ENCODE measurements at places on chromosomes 5 and 9. TPM values are rescaled to one million over a fixed set of nuclear protein-coding genes. Genes with fewer than 3 reads are reported as not detected.

DNA sequence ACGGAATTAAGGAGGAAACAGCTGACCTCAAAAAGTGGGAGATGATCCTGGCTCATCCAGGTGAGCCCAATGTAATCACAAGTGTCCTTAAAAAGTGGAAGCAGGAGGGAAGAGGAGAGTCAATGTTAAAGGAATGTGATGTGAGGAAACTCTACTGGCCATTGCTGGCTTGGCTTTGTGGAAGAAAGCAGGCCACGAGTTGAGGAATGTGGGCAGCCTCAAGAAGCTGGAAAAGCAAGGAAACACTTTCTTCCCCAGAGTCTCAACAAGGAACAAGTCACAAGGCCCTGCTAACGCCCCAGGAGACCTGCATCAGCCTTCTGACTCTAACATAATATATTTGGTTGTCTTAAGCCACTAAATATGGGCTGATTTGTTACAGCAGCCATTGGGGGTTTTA lies 252.8 kb downstream of the PSAT1 start:
- H3K27ac ChIP-seq, result no peak overlapping the region
- no peaks in the 10 kb centered on the region for H3K4me1 ChIP-seq
- DNase-seq, result no peak
- H3K4me3 ChIP-seq, result no peak overlapping the region
- no peaks in the 10 kb centered on the region for H3K36me3 ChIP-seq

Gene GFI1B
- total RNA-seq, result not detected

DNA sequence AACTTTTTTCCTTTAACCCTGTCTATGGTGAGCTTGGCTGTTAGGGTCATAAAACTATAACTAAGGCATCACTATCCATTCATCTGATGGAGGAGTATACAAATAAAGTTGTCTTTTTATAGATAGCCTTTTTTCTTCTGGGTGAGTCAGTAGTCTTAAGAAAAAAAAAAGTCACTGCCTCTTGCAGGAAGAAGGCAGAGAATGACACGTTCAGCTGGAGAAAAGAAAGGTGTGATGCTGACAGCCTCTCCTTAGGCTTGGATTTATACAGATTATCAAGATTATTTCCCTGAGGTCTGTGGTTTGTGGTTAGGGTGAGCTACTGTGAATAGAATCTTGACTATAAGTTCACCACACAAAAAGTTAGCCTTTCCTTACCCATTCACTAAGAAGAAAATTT lies 23.0 kb downstream of the EPB41L4B start:
- no peaks in the 10 kb centered on the region for H3K36me3 ChIP-seq
- DNase-seq, result peak; percentile 98
- peaks cover 14% of the 10 kb centered on the region for H3K4me1 ChIP-seq
- H3K27me3 ChIP-seq, result no peaks in the 10 kb centered on the region
- peak overlapping the region; percentile 63 for H3K27ac ChIP-seq
- H3K4me3 ChIP-seq, result no peak overlapping the region

GRCh38 chr9:88462191-88462590 lies 72.8 kb upstream of the NXNL2 start:
- no peak for DNase-seq
- no peak overlapping the region for H3K27ac ChIP-seq
- 0 out of 2 replicates have a peak, but pooled peaks cover 16% of the 10 kb centered on the region for H3K36me3 ChIP-seq
- no peaks in the 10 kb centered on the region for H3K27me3 ChIP-seq

- no peak for DNase-seq
- H3K27ac ChIP-seq, result no peak overlapping the region
- no peaks in the 10 kb centered on the region for H3K4me1 ChIP-seq
- H3K27me3 ChIP-seq, result no peaks in the 10 kb centered on the region
- no peaks in the 10 kb centered on the region for H3K36me3 ChIP-seq
- no peak overlapping the region for H3K4me3 ChIP-seq
Observed at GRCh38 chr9:93636172-93636661, 59.8 kb downstream of the PHF2 start.

DNA sequence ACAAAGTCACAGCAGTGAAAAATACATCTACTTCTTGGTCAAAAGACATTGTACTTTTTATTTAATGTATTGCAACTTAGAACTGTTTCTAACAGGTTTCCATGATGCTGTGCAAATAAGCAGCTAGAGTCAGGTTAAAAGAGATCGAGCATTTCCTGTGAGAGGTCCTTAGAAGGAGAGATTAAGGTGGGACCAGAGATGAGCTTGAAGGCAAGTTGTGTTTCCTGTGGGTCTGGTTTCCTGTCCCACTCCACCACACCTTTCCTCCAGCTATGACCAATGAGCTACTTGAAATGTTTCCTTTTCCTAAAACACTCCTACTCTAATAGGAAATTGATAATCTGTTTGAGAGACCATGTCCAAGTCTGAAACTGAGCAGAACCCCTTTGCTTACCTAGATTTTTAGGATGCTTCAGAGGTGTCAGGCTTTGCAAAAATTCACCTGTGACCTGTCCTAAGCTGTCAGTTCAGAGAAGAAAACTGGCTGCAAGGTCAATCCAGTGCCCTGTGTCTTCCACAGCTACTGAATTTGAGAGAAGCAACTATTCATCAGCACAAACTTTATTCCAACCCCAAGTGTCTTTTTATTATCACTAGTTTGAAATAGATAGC lies 13.1 kb upstream of the RLN1 start:
- no peaks in the 10 kb centered on the region for H3K4me1 ChIP-seq
- H3K36me3 ChIP-seq, result no peaks in the 10 kb centered on the region
- no peak for DNase-seq

DNA sequence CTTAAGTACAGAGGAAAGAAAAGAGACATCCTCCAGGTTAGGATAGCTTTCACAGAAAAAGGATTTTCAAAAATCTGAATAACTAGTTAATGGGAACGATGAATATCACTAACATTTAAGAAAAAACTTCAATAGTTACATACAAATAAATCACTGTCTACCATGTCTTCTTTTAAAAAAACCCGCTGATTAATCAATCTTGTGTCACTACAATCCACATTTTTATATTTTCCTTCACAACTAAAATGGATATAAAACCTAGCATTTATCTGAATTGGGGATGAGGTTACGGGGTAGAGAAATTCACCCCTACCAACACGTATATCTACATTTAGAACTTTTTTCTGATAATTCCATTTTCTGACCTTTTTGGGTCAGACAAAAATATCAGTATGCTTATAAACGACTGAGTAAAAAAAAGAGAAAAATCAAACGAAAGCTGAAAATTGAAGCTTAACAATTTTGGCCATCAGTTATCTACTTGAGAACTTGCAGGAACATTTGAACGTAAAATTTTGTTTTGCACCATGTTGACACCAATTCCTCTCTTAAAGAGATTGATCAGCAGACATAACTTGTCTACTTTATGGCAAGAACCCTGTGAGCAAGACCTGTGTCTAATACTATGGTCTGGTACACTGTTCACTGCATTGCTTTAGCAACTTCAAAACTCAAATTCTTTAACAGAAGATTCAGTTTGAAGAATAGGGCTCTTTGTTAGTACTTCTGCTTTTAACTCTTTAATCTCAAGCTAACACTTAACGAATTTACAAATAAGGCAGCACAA lies 4.8 kb downstream of the NR3C1 start:
- H3K4me3 ChIP-seq, result peak overlapping the region; percentile 34
- H3K4me1 ChIP-seq, result peaks cover 72% of the 10 kb centered on the region
- H3K27me3 ChIP-seq, result no peaks in the 10 kb centered on the region
- DNase-seq, result no peak
- peaks cover 22% of the 10 kb centered on the region for H3K36me3 ChIP-seq
- H3K27ac ChIP-seq, result no peak overlapping the region

DNA sequence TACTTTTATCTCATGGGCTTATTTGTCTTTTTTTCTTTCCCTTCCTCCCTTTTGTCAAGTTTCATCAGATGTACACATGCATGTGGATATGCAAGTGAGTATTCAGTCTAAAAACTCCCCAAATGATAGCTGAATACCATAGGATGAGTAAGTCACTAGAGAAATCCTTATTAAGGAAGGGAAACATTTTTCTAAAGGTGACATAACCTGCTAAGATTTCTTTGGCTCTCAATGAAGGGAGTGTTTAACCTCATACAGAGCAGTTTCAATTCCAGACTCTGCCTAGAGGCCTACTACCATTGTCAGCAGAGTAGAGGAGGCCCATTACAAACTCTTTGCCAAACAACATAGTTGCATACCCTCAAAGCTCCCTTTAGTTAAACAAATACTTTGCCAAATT lies 192.4 kb downstream of the ARHGEF28 start:
- H3K4me3 ChIP-seq, result no peak overlapping the region
- peaks cover 65% of the 10 kb centered on the region for H3K4me1 ChIP-seq
- no peaks in the 10 kb centered on the region for H3K27me3 ChIP-seq
- H3K36me3 ChIP-seq, result peaks cover 6% of the 10 kb centered on the region

DNA sequence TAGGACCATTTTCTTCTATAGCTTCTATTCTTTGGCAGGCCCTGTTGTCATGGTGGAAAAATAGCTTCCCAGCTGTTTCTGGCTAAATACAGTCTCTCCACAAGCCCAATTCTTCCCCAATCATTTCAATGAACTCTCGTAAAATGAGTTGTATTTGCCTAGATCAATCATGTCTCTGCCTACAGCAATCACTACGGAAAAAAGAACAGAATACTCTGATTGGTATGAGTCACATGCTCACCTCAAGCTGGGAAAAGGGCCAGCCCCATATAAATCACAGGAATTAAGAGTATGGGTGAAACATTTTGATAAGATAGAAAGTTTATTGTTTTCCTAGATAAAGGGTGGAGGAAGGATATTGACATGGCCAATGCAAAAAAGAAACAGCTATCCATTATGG lies 711.4 kb downstream of the EFNA5 start:
- no peaks in the 10 kb centered on the region for H3K27me3 ChIP-seq
- no peak overlapping the region for H3K27ac ChIP-seq
- H3K36me3 ChIP-seq, result no peaks in the 10 kb centered on the region
- peak; percentile 48 for DNase-seq

DNA sequence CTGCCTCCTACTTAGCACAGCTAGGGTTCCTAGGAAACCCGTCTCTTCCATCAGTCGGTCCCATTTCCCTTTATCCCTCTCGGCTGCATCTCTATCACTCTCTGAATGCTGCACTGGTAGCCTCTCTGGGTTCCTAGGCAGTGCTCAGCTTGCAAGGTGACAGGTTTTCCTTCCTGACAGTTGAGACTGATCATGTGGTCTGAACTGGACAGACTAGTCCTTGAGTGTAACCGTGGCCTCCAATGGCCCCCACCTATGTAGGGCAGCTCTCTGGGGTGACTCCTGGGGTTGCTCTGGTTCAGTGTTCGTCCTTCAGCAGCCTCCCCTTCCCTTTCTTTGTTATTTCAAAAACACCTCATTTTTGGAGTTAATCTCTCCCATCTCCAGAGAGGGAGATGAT lies 3.8 kb downstream of the TMEM8B start:
- peak; percentile 47 for DNase-seq
- H3K27me3 ChIP-seq, result no peaks in the 10 kb centered on the region
- H3K4me1 ChIP-seq, result peaks cover 12% of the 10 kb centered on the region

GRCh38 chr9:18825656-18826170 lies 207.3 kb downstream of the SAXO1 start:
- H3K4me3 ChIP-seq, result no peak overlapping the region
- no peaks in the 10 kb centered on the region for H3K27me3 ChIP-seq
- no peaks in the 10 kb centered on the region for H3K36me3 ChIP-seq
- DNase-seq, result no peak
- H3K27ac ChIP-seq, result no peak overlapping the region
- peaks cover 10% of the 10 kb centered on the region for H3K4me1 ChIP-seq

Measured in PC-9 (cell line).